ENCODE measurements at places on chromosomes 3 and 15. TPM values are rescaled to one million over a fixed set of nuclear protein-coding genes. Genes with fewer than 3 reads are reported as not detected.

The CCDC39 gene
- not detected for total RNA-seq

The CCDC66 gene
- 34.1 TPM for total RNA-seq

The SLC27A2 gene
- 99.5 TPM for total RNA-seq

DNA sequence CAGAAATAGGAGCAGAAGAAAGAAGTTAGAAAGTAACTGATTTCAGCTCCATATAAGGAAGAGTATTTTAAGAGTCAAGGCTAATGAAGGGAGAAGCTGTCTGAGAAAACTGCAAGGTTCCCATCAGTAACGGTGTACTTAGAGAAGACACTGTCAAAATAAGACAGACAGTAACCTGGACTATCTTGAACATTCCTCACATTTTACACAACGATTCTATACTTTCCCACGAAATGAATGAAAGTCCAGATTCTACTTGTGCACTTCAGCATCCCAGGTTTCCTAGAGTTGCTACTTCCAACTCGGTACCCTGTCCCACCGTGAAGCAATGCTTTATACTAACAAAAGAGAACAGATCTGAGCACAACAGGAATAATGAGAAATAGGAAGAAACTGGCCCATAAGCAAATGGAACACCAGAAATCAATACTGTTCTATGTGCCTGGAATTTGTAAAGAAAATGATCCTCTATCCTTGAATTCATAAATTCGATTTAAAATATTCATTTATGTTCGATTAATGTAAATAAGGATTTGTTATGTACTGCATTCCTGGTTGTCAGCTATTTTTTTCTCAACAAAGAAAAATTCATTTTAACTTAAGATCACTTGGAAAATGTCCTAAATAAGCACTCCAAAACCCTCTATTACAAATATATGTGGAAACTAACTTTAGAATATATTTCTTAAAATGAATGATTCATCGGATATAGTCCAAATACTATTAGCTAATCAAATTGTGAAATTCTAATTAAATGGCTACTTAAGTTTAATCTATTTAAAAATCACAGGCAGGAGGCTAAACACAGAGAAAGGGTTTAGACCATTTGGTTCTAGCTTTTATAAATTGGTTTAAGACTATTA, 1.5 kb downstream of the C3orf70 start:
- H3K4me1 ChIP-seq, result peaks cover 4% of the 10 kb centered on the region
- no peak overlapping the region for H3K4me3 ChIP-seq
- no peaks in the 10 kb centered on the region for H3K36me3 ChIP-seq
- no peak for DNase-seq
- peaks cover 30% of the 10 kb centered on the region for H3K27me3 ChIP-seq
- H3K27ac ChIP-seq, result no peak overlapping the region

DNA sequence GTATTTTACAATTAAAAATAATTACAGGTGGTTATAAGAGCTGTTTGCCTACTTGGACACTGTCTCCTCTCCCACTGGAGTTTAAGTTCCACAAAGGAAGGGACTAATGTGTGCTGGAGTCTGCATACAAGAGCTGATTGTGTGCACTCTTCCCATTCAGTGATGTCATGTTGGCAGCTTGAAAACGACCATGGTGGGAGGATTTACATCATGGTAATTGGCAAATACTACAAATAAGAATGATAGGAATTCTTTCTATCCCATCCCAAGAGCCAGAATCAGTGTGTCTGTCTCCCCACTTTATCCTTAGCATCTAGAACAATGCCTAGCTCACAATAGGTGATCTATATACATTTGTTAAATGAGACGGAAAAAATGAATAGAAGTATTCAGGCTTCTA, 14.1 kb downstream of the ITGA11 start:
- H3K27ac ChIP-seq, result no peak overlapping the region
- no peaks in the 10 kb centered on the region for H3K4me1 ChIP-seq
- no peaks in the 10 kb centered on the region for H3K36me3 ChIP-seq
- H3K4me3 ChIP-seq, result no peak overlapping the region
- DNase-seq, result no peak
